ENCODE measurements at places on chromosomes 1 and 21. TPM values are rescaled to one million over a fixed set of nuclear protein-coding genes. Genes with fewer than 3 reads are reported as not detected.

Gene XKR8
- 4.5 TPM for total RNA-seq

Gene TLR5
- 2.6 TPM for total RNA-seq

DNA sequence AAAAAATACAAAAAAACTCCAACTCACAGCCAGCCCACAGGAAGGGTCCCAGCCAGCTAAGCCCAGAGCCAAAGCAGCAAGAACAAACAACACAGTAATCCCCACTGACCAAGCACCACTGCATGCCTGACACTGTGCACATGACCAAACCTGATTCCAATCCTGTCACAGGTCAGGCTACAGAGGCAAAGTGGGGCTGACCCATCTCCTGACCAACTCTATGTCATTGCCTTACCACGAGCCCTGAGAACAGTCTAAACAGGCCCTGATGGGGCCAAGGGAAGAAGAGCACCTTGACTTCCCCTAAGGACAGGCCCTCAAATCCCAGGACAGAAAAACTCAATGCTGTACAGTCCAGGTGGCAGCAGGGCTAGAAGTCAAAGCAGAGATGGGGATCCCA, 2.4 kb downstream of the LSS start:
- no peak for DNase-seq

- DNase-seq, result no peak
Measured at GRCh38 chr1:66769512-66770229, 17.4 kb downstream of the DYNLT5 start.

DNA sequence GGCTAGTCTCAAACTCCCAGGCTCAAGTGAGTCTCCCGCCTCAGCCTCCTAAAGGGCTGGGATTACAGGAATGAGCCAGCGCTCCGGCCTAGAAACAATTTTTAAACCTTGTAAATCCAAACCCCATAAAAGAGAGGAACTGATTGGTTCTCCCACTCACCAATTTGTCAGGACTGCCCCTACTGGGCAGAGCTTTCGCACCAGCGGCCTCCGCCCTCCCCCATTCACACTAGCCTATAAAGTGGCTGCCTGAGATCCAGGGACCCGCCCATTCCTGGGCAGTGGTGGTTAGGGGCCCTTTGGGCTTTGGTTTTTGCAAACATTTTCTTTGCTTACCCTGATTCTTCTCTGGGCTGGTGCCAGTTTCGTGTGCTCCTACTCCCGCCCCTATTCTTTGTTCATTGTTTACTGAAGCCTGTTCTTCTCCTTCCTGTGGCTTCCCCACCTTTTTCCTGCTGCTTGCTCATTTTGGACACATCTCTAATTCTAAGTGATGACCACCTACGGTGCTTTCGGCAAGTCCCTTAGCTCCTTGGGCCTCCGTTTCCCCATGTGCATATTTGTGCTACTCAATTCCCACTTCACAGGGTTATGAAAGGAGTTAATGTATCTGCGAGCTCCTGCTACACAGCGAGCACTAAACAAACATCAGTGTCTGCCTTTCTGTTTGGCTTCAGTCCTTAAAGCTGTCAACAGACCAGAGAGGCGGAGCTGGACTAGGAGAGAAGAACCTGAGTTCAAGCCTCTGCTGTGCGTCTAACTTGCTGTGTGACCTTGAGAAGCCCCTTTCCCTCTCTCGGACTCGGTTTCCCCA, 39.8 kb upstream of the CLIC4 start:
- DNase-seq, result peak; percentile 87

- no peak for DNase-seq
Measured at GRCh38 chr1:43280692-43281091, 4.7 kb downstream of the C1orf210 start.

DNA sequence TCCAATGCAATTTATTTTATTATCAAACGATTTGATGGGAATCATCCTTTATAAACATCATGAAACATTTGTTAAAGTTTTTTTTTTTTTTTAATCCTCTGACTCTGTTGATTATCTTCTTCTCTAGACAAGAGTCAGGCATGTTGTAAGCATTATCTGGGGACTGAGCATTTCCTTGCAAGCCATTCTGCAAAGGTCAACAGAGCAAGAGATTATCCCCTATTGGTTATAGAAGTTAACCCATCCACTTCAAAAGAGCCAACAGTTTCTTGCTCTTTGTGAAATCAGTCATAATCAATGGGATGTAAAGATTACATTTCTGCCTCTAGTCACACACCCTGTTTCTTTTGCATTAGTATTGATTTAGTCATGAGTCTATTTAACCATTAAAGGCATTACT, 368.8 kb upstream of the ADGRL4 start:
- no peak for DNase-seq

DNA sequence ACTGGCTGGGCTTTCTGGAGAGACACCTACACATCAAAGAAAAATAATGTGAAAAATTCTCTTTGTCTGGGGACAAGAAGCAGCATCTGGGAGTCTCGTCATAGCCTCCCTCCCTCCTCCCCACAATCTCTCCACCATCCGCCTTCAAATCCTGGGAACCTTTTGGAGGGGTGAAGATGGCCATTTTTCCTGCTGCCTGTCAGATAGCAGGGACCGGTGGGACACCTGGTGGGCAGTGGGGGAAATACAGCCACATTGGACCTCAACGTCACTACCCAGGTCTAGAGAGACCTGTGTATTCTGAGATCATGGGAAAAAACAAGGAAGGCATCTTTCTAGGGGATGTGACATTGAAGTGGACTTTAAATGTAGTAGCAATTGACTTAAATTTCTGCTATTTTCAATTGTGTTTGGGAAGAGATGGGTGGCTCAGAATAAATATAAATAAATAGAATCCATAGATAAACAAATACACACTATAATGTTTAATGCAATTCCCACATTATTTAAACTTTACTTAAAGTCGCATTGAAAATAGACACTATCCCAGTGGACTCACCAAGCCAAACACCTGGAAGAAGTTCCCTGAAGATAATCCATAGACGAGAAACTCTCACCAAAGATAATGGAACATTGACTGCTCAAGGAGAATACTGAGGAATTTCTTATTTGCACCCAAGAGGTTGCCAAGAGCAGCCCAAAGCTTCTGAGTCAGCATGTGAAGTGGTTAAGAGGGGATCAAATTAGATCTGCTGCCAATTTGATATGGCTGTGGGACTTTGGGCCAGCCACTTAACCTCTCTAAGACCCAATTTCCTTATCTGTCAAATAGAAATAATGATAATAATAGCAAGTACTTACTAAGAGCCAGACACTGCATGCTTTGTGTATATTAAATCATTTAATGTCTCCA, 147.6 kb upstream of the CAMK1G start:
- peak; percentile 53 for DNase-seq

DNA sequence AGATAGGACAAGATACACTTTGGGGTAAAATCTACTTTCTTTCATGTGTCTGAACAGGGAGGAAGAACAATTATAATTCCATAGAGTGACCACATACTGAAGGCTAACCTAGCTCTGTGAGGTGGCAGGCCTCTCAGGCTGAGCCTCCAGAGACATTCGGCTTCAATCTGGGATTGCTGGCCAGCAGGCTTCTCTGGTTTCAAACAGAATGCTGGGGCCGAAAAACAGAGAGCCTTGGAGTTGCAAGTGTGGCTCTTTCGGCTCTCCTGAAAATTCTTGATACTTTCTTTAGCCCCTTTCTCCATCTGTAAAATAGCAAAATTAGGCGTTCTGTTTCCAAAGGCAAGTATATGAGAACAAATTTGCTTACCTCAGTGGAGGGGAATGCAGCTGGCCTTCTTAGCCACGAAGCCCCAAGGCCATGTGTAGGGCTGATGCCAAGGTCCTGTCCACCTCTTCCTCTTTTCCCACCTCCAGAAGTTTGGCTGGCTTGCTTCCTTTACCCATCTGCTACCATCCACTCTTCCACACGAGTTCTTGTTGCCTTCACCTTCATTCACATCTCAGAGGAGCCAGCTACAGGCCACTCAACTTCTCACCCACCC, 30.0 kb upstream of the UBE2U start:
- DNase-seq, result no peak

DNA sequence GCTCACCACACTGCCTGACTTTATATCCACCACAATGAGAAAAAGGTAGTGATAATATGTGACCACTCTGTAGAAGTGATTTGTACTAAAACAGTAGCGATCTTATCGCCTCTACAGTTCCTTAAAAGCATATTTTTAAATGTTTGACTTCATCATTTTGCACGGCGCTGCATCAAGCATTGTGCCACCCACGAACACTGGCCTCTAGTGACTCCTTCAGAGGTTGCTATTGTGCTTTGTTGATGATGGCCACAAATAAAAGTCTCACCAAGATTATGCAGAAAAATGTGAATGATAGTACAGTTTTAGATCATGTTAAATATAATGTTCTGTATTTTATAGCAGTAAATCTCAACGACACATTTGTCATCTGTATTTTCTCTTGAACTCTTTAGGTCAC, 186.5 kb upstream of the NCAM2 start:
- no peak for DNase-seq

Gene TCHH
- total RNA-seq, result not detected

DNA sequence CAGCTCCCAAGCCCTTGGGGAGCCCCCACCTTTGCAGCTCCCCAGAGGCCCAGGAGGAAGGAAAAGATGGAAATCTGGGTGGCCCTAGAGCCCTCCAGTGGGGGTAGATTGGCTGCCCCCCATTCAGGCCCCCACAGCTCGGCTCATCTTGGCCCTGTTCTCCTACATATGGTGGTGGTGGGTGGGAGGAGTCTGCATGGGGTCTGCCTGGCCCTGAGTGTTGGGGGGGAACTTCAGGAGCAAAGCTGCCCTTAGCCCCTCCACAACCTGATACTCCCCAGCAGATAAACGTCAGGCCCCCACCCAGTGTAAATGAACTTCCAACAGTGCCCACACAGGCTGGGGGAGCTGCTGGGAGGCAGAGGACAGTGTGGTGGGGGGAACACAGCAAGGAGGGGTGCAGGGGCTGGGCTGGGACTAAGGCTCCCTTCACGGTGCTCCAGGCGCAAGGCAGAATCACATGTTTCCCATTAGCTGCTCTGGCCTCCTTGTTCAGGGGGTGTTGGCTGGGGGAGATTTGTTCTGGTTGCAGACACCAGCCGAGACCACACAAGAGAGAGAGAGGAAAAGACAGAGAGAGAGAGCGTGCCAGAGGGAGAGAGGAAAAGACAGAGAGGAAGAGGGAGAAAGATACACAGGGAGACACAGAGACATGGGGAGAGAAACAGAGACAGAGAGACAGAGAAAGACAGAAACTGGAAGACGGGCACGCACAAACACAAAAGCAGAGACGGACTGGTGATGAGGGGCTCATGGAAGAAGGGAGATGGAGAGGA, 42.6 kb downstream of the AHDC1 start:
- DNase-seq, result peak; percentile 41

GRCh38 chr1:172761581-172762486, 102.9 kb downstream of the FASLG start:
- DNase-seq, result no peak

Gene MAP3K21
- 0.14 TPM for total RNA-seq

GRCh38 chr1:222310836-222311235, 237.1 kb downstream of the HHIPL2 start:
- no peak for DNase-seq

DNA sequence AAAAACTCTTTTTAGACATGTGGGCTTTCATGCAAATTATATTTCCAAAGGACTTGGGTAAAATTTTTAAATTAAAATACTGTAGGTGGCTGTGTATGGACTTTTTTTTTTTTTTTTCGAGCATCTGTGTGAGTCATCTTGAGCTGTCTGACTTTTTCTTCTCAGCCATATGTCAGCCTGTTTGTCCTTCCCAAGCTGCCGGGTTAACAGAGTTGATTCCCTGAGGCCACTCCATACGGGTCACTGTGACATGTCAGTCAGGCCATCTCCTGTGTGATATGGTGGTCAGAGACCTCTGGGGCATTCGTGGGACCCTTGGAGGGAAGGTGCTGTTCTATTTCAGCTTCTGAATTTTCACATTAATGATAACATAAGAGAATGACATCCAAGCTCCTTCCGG, 148.3 kb downstream of the KCNJ6 start:
- no peak for DNase-seq

DNA sequence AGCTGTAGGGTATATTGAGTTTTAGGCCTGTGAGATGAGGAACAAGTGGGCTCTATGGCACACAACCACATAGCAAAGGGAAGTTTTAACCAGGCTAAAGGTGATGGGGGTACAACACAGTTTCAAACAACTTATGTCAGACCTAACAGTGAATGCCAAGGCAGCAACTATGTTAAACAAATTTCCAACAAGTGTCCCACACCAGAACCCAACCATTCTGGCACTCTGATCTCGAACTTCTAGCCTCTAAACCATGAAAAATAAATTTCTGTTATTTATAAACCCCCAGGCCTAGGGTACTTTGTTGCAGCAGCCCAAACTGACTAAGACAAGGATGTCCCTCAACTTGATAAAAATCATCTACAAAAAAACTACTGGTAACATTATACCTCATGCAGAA, 52.3 kb upstream of the INSL5 start:
- DNase-seq, result no peak

DNA sequence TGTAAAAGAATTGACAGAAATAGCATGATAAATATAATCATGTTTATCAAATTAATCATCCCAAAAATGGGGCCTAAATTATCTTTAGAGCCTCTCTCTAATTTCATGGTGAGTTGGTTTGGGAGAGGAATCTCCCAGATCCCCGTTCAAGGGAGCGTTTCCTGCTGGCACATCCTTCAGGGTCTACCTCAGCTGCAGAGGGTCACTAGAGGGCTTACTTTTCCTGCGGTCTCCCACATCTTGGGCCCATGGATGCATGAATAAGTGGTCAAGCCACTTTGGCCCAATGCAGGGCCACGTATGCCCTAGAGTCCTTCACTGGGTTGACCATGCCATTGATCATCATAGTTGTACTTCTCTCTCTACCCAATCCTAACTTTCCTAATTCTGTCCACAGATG, 164.1 kb downstream of the USP25 start:
- no peak for DNase-seq

Gene ANKRD34A
- 1.0 TPM for total RNA-seq

- DNase-seq, result no peak
Measured at GRCh38 chr1:7733276-7733675, 37.8 kb upstream of the VAMP3 start.

Gene ANGPTL1
- 17.6 TPM for total RNA-seq

Gene PADI4
- 2.3 TPM for total RNA-seq

DNA sequence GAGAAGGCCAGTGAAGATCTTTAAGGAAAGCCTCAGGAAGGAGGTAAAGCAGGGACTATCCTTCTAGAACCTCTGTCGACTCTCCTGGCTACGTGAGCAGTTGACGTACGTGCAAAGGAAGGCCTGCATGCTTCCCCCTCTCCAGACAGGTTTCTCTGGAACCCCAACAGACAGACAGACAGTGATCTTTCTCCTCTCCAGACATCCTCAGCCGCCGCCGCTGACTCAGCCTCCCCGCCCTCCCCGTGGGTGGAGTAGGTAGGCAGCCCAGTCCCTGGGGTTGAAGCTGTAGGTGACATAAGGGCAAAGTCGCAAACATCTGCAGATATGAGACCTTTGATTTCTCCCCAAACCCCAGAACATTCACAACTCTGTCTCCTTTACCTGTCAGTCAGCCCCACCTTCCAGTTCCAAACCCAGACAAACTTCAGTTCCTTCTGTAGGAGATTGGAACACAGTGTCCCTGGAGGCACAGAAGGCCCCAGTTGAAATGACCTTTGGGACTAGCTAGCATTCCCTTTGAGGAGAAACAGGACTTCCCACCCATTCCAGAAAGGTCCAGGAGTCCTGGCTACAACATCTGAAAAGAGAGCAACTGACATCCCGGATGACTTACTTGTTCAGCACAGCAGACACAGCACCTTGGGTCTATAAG, 146.0 kb upstream of the JUN start:
- no peak for DNase-seq

Gene REN
- total RNA-seq, result not detected

GRCh38 chr1:109425391-109426280, 612 bp downstream of the PSMA5 start:
- no peak for DNase-seq

- no peak for DNase-seq
Measured at GRCh38 chr21:29477941-29478340, 179.2 kb downstream of the BACH1 start.

Gene LCE1E
- not detected for total RNA-seq

- no peak for DNase-seq
Measured at GRCh38 chr1:65159801-65160523, 12.0 kb downstream of the AK4 start.

Measured in heart left ventricle (tissue), 16 donors.